ENCODE measurements at places on chromosomes 1 and 21.

GRCh38 chr21:34180826-34181359, 107.5 kb downstream of the MRPS6 start:
- DNase-seq: no peak

- no peak for DNase-seq
Observed at GRCh38 chr1:47703156-47703825, 265.4 kb downstream of the FOXD2 start.

- no peak for DNase-seq
Observed at GRCh38 chr1:20120796-20121195, 1.5 kb upstream of the PLA2G2D start.

GRCh38 chr1:206967096-206967849, 3.0 kb downstream of the FCAMR start:
- DNase-seq: no peak

DNA sequence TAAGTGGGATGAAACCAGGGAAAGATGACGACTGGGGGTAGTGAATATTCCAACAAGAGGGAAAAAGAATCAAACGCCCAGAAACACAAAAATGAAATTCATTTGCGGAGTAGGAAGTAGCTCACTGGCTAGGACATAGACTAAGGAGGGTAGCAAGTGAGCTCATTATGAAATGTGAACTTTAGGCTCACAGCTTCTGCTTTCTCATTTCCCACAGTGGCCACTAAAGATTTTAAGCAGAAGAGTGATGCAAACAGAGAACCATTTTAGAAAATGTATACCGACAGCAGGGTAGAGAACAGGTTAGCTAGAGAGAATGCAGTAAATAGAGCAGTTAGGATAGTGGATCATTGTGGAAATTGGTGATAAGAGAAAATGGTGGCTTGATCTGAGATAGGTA, 3.5 kb downstream of the CD48 start:
- no peak for DNase-seq

DNA sequence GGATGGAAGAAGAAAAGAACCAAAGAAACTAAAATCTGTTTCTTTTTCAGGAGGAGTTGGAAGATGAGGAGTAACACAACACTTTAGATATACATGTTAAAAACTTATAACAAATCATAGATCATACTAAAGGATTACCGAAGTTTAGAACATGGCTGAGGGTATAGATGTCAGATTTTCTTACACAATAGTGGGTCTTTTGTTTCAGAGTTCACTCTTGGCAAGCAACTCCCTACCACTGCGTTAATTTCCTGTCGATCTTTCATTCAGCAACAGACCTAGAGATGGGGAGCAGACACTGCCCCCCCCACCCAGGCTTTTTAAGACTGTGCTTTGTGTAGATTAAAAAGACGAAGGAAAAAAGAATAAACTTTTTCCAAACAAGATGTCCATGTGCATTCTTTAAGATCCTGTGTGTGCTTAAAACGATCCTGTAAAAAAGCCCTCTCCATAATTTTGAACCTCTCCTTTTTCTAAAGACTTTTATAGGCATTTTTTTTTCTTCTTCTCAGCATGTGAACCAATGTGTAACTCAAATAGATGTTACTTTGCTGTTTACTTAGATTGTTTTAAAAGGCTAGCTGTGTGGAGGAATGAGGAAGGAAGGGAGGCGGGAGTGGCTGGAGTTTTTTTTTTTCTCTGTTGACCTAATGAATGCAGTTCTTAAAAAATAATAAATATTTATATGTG, 50.4 kb downstream of the NFIA start:
- DNase-seq: no peak

DNA sequence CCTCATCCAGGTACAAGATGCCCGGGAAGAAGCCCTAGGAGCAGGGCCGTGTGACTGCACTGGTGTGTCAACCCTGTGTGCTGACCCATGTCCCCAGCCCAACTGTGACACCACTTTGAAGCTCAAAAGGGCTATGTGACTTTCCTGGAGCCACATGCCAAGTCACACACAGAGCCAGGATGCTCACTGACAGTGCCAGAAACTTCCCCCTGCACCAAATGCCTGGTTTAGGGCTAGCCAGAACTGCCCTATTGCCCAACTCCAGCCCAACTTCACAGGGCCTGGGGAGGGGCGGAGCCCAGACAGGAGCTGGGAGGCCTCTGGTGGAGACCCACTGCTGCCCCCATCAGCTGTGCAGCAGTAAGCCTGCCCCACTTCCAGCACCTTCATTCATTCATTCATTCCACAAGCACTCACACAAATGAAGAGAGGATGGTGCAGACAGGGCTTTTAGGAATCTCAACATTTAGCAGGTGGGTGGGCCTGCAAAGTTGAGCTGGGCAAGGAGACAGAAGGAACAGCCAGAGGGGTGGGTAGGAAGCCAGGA, 36.7 kb downstream of the KCNQ4 start:
- DNase-seq: no peak

DNA sequence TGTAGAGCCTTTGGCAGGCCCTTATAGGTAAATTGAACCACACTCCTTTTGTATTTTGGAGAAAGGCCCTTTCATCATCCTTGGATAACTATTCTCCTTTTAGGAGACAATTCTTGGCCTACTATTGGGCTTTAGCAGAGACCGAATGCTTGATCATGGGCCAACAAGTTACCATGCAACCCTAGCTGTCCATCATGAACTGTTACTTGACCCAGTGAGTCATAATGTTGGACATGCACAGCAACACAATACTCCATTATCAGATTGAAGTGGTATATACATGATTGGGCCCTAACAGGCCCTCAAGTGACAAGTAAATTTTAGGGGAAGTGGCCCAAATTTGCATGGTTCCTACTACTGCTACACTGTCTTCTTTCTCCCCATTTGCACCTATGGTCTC, 84.4 kb downstream of the CATSPERE start:
- no peak for DNase-seq

DNA sequence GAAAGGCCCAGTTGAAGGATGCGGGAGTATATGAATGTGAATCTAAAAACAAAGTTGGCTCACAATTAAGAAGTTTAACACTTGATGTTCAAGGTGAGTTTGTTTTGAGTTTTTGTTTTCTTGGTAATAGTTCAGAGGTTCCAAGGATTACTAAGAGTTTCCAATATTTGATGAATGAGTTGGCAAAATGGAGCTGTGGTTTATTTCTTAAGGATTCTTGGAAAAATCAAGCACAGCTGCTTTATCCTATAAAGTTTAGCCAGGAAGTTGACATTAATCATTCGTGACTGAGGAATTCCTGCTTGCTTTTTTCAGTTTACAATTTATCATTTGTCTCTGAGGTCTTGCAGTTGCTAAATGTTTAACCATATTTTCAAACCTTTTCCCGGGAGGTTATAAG, 15.1 kb downstream of the VCAM1 start:
- DNase-seq: no peak

DNA sequence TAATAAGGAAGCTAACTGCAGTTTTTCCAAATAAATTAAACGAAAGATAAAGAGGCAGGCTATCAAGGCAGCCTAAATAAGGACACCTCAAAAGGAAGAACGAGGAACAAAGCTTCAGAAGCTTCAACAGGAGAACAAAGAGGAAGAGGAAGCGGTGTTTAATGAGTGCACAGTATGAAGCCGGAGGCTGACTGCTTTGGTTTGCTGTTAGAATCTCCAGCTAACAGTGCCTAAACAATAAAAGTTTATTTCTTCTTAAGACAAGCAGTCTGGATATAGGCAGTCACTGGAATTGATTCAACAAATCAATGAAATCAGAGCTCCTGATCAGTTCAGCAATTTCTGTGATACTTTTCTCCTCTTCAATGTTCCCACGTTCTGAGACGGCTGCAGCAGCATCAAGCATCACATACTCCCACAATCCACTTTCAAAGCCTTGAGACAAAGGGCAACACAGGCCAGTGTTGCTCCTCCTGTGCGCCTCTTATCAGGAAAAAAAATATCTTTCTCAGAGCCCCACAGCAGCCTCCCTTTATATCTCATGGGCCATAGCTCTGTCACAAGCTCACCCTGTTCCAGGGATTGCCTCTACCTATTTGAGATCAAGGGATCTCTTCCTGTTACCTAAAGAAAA, 365.6 kb upstream of the ST6GALNAC5 start:
- DNase-seq: no peak

- no peak for DNase-seq
Observed at GRCh38 chr1:65792669-65793358, at the start of gene PDE4B. Gene PDE4B, plus strand, starts transcription at chr1:65792895.

- no peak for DNase-seq
Observed at GRCh38 chr1:174815474-174815908, 184.3 kb upstream of the CACYBP start.

DNA sequence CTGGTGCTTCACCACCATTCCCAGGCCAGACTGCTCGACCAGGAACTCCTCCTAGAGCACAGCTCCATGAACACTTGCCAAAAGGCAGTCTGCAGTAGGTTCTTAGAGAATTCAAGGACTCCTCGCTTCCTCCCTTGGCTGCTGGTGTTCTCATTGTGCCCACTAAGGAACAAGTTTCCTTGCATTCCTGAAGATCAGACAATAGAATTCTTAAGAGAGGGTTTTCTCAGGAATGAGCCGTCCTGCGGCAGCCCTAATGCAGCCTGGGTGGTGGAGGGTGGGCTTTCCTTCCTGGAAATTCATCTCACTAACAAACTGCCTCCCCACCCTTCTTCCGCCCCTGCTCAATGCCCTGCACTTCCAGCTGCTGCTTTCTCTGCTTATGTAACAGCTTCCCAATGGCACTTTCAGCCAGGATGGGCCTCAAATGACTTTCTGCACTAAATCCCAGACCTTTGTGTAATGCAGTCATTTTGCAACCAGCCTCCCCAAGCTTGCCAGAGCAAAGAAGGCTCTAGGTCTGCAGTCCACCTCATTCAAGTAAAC, 287.9 kb downstream of the PLPP3 start:
- DNase-seq: peak; percentile 17

GRCh38 chr1:230857077-230857476, 11.2 kb downstream of the C1orf198 start:
- no peak for DNase-seq

DNA sequence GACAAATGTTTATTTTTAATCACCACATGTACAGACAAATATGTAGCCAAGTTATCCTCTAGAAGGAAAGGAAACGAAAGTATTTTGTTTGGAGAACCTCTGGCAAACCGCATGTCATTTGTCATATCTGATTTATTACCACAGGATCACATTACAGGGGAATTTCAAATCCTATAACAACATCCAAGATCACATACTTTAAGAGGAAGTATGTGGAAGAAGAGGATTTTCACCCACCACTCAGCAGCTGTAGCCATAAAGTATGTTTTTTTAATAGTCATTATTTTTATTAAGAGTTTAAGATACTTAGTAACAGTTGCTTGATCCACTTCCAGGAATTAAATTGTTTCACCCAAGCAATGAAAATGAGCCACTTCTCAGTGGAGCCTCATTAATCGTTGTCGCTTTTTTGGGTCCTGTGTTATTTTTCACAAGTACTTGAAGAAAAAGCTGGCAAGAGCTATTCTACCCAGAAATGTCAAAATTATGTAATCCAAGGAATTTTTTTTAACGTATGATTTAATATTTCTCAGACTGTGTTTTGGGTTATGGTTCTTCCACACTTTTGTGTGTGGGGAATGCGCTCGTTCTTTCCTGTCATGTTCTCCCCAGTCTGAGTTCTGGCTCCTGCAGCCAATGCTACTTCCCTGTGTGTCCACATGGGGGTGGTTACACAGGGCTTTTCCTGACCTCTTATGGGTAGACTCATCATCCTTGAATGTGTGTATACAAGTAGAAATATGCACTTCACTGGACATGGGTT, 6.9 kb downstream of the SERTAD4 start:
- no peak for DNase-seq

DNA sequence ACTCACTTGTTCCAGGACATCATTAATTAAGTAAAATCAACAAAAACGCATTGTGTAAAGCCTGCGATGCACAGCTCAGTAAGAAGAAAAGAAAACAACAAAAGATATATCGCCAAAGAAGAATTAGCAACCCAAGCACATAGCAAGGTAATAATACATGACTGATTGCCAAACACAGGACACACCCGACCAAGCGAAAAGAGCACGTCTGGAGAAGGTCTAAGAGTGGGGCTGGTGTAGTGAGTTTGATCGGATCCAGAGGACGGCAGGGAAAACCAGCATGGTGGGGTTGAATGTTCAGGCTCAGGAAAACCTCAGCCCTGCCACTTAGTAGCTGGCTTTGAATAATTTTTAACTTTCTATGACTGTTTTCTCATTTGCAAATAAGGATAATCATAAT, 69.8 kb downstream of the JAK1 start:
- no peak for DNase-seq

DNA sequence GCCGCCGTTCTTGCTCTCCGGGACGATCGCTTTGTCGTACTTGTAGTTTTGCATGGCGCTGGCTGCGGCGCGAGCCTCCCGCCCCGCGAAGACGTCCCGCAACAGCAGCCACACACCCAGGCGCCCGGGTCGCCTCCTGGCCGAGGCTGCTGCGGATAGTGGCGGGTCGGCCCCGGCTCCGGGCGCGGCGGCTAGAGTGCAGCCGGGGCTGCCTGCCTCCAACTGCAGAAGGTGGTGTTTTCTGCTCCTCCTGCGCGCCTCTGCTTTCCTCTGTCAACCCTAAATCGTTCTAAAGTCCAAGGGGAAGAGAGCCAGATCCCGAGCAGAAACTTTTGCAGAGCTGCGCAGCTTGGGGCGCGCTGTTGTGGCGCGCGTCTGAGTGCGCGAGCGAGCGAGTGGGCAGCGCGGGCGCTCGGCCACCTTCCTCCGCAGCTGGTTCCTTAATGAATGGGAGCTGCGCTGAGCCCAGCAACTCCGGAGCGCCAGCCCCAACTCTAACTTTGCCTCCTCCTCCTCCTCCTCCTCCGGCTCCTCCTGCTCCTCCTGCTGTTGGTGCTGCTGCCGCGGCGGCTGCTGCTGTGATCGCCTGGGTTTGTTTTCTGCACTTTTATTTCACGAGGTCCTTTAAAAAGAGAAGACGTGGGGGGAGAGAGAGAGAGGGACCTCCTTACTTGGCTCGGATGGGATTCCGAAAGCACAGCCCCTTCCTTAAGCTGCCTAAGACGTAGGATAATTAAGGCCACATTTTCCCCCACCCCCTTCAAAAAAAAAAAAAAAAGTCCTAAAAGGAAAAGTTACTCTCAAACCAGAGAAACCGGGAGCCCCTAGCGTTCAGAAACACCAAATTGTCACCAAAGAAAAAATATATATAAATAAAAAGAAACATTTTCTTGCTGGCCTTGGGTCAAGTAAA, at the start of gene PLPP3:
TSS of gene PLPP3 (minus strand) at position 601 of the 913 bp plus-strand sequence. CDS start at position 54, 547 bp downstream.
- DNase-seq: peak; percentile 87

- DNase-seq: no peak
Observed at GRCh38 chr1:226633541-226634165, 85.1 kb downstream of the STUM start.

DNA sequence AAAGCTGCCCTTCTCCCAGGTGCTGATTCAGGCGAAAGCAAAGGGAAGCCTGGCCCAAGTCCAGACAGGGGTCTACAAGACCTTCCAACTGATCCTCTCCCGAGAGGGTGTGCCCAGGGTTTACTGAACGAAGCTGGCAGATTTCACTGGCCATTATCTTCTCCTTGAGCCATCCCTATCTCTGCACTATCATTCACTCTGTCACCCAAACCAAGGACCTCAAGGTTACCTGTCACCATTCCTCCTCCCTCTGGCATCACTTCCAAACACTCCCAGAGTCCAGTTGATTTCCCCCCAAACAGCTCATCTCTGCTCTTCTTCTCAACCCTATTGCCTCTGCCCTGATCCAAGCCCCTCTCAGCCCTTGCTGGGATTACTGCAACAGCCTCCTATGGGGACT, 4.9 kb downstream of the STK40 start:
- DNase-seq: peak; percentile 41
